AG08396 (cell line): ENCODE measurements at places on chromosomes 16 and 17.

GRCh38 chr16:58476791-58477190 lies 23.2 kb upstream of the NDRG4 start:
- DNase-seq: no peak

- no peak for DNase-seq
Measured at GRCh38 chr17:63703556-63704258, 3.8 kb upstream of the LIMD2 start.

DNA sequence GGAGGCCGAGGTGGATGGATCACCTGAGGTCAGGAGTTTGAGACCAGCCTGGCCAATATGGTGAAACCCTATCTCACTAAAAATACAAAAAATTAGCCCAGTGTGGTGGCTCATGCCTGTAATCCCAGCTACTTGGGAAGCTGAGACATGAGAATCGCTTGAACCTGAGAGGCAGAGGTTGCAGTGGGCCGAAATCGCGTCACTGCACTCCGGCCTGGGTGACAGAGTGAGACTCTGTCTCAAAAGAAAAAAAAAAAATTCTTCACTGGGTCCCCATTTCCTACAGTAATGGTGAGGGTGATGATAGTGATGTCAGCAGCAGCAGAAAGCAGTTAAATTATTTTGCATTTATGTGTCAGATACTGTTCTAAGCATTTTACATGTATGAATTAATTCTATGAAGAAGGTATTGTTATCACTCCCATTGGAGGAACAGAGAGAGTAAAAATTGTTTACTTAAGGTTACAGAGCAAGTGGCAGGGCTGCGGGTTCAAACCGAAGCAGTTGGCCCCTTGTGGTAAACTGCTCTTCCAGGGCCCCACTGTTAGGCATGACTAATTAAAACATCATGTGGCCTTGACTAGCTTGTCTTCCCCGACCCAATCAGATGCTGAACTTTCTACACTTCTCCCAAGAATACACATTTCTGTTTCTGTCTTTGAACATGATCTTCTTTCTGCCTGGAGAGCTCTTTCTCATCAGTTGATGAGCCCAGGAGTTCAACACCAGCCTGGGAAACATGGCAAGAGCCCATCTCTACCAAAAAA lies 45.8 kb downstream of the STAT3 start:
- no peak for DNase-seq

- DNase-seq: peak; percentile 89
Measured at GRCh38 chr17:75031972-75032719, 14.6 kb downstream of the ATP5PD start.

- no peak for DNase-seq
Measured at GRCh38 chr17:34006126-34006525, 249.0 kb upstream of the CCL2 start.

DNA sequence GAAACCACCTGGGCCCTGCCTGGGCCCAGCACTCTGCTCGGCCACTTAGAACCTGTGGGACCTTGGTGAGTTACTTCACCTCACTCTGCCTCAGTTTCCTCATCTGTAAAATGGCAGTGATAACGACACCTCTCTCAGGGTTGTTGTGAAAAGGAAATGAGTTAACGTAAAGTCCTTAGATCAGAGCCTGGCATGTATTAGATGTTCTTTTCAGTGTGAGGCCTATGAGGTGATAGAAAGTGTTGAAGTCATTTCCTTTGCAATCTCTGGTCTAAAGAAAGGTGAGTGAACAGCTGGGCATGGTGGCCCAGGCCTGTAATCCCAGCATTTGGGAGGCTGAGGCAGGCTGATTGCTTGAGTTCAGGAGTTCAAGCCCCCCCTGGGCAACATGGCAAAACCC lies 51.7 kb upstream of the LGALS9 start:
- no peak for DNase-seq

- peak; percentile 93 for DNase-seq
Measured at GRCh38 chr17:951325-952132, 28.0 kb downstream of the NXN start.

- DNase-seq: peak; percentile 62
Measured at GRCh38 chr17:45388604-45389325, 43.9 kb downstream of the ARHGAP27 start.

DNA sequence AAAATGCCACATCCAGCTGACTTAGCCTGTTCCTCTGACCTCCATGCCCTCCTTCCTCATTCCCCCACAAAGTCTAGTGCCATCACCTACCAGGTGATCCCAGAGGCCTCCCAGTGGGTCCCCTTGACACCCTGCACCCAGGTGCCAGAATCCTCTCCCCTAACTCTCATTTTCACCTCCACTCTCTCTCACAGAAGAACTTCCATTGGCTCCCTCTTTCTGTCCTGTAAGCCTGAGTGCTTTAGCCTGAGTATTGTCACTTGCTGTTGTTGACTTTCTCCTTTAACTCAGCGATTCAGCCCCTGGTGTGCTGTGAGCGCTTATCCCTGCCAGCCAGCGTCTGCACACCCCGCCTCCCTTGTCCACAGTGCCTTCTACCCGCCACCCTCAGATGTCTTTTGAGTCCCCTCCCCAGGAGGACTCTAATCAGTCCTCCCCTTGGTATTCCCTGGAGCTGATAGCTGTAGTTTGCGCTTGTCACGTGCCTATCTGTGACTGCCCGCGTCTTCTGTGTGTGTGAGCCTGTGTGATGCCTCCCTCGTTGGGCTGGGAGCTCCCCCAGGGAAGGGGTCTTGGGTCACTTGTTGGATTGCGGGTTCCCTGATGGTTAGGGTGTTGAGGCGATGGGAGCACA lies 31.9 kb downstream of the ARHGAP23 start:
- DNase-seq: no peak

DNA sequence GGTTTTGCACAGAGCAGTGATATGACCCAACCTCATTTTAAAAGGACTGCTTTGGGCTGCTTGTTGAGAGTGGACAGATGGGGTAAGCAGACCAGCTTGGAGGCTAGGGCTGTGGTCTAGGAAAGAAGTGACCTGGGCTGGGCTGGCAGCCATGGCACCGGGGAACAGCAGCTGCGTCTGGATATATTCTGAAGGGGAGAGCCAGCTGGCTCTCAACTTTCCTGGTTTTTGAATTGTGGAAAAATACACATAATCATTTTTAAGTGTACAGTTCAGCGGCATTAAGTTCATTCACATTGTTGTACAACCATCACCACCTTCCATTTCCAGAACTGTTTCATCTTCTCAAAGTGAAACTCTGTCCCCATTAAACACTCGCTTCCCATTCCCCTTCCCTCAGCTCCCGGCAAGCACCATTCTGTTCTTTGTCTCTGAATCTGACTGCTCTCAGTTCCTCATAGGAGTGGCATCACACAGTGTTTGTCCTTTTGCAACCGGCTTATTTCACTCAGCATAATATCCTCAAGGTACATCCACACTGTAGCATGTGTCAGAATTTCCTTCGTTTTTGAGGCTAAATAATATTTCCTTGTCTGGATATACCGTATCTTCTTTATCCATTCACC lies 113.2 kb downstream of the SPECC1 start:
- DNase-seq: no peak

DNA sequence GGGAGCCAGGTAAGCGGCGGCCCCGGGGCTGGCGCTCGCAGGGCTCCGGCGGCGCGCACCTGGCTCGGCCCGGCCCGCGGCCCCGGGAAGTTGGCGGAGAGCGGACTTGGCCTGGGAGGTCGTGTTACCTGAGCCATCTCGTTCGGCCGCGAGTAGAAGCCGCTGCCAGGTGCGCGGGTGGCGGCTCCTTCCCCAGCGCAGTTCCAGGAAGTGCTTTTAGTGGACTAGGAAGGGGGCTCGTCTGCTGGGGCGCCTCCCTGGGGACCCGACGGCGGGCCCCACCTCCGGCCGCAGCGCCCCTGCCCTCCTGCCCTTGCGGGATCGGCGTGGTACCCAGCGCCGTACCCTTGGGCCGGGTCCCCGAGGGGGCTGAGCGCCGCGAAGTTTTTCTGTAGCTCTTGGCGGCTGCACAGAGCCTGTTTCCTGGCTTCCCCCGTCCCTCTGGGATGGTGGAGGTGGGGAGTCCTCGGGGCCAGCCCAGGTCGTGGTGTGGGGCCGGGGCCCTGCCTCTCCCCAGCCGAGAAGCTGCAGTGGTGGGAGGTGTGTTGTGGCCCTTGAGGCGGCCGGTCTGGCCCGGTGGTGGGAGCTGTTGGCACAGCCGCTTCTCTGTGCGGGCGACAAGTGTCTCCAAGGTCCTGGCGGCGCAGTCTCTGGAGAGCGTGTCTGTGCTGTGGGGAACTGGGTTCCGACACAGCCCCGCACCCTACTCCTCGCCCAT lies 96.9 kb downstream of the RAB11FIP4 start:
- DNase-seq: no peak

- DNase-seq: peak; percentile 97
Measured at GRCh38 chr17:75632863-75633485, at the start of gene SMIM5. SMIM5 (plus strand) TSS chr17:75633434; CDS start chr17:75640202, 6,768 bp downstream.

GRCh38 chr17:69448431-69449102 lies 34.1 kb downstream of the MAP2K6 start:
- peak; percentile 12 for DNase-seq

GRCh38 chr17:75316253-75316652 lies 27.0 kb upstream of the SLC25A19 start:
- no peak for DNase-seq

- peak; percentile 99 for DNase-seq
Measured at GRCh38 chr17:81927653-81928543, at the start of gene MAFG. MAFG (minus strand) TSS chr17:81927735; CDS start chr17:81923185, 4,550 bp downstream.

GRCh38 chr17:180381-181244 lies 837 bp downstream of the DOC2B start:
- no peak for DNase-seq

GRCh38 chr16:17211797-17212196 lies 259.0 kb downstream of the XYLT1 start:
- no peak for DNase-seq

- DNase-seq: no peak
Measured at GRCh38 chr16:68519225-68519745, 19.8 kb upstream of the ZFP90 start.

GRCh38 chr17:4648741-4649140 lies 7.3 kb upstream of the ALOX15 start:
- no peak for DNase-seq

GRCh38 chr16:1747934-1748333 lies 23.4 kb downstream of the NME3 start:
- no peak for DNase-seq

DNA sequence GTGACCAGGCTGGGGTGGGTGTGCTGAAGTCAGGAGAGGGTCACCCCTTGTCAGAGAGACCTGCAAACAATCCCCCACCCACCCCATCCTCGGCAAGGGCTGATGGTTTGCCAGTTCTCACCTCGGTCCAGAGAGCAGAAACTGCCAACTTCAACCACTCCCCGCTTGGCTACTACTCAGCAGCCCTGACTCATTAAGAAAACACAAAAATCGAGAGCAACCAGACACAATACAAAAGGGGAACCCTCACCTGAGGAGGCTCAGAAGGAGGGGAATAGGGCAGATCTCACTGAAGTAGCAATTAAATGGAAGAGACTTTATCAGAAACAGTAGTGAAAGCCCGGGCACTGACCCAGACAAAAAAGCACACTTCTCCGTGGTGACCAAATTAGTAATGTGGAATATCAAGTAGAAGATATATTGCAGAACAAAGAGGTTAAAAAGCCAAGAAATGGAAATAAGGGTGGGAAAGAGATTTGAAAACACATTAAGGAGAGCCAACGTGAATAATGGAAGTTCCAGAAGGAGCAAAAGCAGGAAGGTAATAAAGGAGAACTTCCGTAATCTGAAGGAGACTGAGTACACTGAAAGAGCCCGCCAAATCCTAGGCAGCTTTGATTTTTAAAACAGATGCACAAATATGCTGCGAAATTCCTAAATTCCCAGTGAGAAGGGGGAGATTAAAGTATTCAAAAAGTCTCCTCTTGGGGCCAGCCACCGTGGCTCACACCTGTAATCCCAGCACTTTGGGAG lies 23.6 kb downstream of the CENPV start:
- peak; percentile 49 for DNase-seq

- DNase-seq: no peak
Measured at GRCh38 chr17:78568494-78569115, 8.6 kb downstream of the DNAH17 start.

DNA sequence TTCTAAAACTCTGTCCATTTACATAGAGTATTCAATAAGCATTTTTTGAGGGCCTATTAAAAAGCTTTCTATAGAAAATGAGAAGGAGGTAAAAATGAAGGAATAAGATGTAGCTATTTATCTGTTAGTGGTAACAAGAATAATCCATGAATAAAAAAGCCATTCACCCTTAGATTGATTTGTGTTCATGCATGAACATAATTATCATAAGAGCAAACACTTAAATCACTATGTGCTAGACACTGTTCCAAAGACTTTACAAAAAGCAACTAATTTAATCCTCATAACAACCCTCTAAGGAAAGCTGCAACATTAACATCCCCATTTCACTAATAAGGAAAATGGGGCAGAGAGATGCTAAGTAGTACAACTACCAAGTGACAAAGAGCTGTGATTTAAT lies 6.6 kb downstream of the CCDC47 start:
- no peak for DNase-seq

DNA sequence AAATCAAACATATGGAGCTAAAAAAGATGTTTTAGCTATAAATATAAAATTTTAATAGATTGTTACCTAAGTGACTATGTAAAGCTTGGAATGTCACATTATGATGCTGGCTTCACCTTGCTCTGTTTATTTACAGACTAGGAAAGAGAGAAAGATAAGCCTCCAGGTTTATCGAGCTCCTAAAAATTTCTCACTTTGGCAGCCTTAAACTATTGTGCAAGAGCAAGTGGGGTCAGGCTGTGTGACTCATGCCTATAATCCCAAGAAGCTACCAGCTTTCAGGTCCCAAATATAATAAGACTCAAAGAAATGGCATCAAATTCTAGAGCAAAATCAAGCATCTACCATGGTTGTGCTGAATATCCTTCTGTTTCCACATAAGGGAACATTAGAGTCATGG lies 34.3 kb upstream of the PRSS54 start:
- peak; percentile 10 for DNase-seq

DNA sequence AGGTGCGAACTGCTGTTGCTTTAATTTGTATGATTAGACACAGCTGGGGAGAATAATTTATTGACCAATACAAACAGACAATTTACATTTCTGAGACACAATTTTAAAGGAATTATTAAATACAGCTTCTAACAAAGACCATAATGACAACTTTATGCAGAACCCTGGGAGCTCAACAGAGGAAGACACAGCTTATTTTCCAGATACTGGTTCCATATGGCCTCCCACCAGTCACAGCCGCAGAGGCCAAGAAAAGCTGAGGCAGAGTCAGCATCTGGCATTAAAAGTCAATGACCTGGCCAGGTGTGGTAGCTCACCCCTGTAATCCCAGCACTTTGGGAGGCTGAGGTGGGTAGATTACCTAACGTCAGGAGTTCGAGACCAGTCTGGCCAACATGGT lies 66.1 kb upstream of the BCAR1 start:
- no peak for DNase-seq

GRCh38 chr17:42291129-42291528 lies 2.8 kb downstream of the STAT5A start:
- no peak for DNase-seq
